ENCODE measurements at places on chromosomes 1 and 21. TPM values are rescaled to one million over a fixed set of nuclear protein-coding genes. Genes with fewer than 3 reads are reported as not detected.

Gene GJA9
- total RNA-seq = not detected

Gene PLEKHN1
- total RNA-seq = not detected

Gene OR2G6
- total RNA-seq = not detected

Gene OR10J5
- not detected for total RNA-seq

Gene MMEL1
- 2.0 TPM for total RNA-seq

DNA sequence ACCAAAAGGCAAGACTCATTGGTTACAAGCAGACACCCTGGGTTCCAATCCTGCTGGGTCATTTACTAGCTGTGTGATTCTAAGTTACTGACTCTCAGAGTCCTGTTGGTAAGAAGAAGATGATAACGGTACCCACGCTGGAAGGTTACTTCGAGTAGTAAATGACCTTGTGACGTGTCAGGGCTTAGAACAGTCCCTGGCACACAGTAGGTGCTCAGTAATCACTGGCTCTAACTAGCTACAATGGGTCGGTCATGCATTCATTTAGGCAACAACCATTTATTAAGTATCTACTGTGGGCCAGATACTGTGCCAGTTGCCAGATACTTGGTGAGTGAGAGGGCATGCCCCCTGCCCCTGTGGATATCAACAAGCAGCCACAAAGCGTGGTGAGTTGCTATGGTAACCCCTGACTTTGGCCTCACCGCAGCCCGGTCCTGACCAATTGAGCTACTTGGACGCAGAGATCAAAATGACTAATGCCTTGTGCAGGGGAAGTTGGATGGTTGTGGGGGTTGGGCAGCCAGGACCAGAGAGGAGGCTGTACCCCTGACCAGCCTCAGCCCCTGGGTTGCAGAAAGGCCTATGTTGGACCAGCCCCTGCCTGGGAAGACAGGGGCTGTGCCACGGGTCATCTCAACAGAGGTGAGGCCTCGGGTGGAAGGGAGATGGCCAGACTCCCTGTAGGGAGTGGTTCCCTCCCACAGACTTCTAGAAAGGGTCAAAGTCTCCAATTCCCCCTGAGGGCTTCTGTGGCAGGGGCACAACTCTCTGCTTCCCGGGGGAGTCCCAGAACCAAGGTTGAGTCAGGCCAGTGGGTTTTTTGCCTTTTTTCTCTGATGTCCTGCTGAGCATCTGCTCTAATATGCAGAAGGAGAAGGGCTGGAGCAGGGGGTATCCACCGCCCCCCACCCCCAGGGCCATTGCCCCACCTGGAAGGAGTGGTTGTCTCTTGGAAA lies 16.0 kb downstream of the DHRS3 start:
- peak; percentile 64 for DNase-seq

- DNase-seq = no peak
Observed at GRCh38 chr1:234226113-234226818, 147.0 kb upstream of the COA6 start.

DNA sequence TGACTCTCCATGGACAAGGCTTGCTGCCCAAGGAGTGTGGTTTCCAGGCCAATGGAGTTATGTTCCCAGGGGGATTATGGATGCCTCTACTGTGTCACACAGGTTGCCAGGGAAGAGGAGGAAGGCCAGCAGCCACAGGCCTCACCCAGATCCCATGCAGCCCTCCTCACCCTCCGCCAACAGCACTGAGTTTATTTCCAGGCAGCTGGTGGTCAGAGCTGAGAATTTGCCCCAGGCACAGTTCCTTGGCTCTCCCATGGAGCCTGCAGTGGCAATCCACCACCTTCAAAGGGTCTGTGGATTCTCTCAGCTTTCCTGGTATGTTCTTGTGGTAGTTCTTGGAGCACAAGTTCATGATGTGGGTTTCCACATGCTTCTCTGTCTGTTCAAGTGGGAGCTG lies 79.2 kb downstream of the NTNG1 start:
- no peak for DNase-seq

GRCh38 chr1:2444138-2444591 lies 31.8 kb upstream of the PEX10 start:
- DNase-seq = no peak

DNA sequence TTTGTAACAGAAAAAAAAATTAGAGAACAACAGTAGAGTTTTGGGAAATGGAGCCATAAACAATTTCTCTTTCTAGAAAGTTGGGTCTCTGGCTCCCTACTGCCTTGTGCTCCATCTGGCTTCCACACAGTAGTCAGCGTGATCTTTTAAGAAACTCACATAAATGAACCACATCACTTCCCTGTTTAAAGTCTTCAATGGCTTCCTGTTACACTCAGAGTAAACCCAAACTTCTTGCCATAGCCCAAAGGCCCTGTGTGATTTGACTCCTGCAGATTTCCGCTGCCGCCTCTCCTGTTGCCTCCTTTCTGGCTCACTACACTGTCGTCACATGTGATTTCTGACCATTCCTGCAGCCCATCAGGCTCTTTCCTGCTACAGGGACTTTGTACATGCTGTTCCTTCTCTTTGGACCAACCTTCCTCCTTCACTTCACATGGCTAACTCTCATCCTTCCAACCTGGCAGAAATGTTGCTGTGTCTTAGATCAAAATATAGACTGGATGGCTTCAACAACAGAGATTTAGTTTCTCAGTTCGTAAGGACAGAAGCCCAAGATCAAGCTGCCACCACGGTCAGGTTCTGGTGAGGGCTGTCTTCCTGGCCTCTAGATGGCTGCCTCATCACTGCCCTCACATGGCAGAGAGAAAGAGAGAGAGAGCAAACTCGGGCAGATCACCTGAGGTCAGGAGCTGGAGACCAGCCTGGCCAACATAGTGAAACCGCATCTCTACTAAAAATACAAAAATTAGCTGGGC lies 34.0 kb downstream of the OPRD1 start:
- DNase-seq = no peak

DNA sequence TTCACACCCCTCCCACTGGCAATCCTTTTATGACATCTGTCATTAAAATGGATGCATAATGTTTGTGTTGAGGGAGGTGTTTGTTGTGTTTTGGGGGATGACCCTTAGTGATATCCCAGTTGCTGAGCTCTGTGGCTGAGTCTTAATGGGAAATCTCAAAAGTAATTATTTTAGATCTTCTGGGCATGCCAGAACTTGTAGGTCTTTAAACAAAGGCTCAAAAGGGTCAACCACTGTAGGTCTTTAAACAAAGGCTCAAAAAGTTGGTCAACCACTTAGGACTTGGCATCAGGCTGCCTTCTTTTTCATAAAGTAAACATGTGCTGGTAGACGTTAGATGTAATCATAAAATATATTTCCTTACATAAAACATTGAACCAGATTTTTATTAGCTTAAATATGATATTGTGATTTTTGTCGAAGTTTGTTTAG lies 78.0 kb downstream of the CDC14A start:
- DNase-seq = no peak

DNA sequence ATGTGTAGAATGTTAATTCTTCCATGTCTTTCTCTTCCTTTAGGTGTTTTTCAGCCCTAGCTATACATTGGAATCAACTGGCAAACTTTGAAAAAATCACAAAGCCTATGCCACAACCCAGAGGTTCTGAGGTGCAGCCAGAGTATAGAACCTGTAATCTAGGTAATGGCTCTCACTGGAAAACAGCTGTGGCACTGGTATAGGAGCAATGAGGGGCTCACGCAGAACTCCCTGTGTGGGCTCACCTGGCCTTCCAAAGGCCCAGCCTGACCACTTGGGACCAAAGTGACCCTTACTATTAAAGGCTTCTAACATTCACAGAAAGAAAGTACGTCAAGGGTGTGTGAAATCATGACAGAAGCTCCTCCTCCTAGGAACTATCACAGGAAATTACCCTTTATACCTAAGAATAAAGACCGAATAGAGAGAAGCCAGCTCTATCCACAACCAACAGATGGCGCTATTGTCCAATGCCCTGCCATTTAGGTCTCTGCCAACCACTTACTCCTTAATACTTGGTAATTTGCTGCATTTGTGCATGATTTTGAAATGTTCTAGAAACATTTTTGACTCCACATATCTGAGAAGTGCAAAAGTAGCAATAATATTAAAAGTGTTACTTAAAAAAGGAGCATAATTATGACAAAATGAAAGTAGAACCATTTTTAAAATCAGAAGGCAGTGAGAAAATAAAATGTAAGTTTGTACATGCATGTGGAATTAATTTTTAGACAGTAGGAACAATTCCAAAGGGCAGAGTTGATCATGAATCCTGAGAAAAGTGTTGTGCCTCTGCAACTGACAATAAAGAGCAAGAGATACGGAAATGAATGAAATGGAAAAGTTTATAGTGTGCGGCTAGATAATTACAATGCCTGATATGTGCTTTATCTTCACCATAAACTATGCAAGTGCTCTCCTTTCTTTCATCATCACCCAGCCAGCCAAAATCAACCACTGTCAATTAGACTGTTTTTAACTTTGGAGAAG lies 93.1 kb upstream of the HAO2 start:
- DNase-seq = peak; percentile 34

- peak; percentile 85 for DNase-seq
Observed at GRCh38 chr1:67441183-67441582, 11.0 kb upstream of the SERBP1 start.

DNA sequence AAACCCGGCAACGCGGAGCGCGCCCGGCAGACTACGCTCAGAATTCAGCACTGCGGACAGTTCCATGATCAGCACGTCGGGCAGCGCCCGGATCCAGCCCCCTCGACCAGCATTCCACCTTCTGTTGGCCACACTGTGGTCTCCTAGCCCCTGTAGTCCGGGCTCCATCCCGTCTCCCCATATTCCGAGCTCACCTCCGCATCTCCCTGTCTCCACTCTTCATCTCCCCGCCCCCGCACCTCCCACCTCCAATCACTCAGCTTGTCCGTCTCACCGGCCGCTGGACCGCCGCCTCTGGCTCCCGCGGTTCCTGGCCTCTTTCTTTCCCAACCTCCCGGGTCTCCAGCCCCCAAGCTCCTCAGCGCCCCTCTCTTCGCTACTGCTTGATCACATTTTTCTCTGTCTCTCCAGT lies 500 bp downstream of the EPHA10 start:
- DNase-seq = peak; percentile 30

DNA sequence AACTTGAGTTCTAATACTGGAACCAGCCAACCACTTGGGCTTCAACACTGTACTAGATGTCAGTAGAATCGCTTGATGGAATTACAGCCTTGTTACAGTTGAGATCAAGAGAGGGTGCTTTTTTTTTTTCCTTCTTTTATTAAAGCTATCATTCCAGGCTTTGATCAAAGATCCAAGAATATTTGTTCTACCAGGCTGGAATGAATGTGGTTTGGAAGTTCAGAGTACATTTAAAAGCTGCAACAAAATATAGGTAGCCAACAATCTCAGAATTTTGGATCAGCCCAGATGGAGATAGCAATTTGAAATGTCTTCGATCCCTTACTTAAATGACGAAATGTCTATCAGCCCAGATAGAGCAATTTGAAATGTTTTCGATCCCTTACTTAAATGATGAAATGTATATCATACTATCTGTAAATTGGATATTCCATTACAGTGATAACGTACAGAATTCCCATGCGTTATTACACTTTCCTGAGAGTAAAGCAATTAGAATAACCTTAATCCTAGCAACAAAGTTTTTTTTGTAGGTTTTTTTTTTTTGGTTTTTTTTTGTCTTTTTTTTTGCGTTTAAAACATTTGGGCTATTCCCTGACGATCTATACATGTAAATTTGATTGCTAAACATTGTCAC lies 3.6 kb downstream of the ZNF281 start:
- DNase-seq = no peak

GRCh38 chr1:229848752-229849677 lies 218.0 kb upstream of the GALNT2 start:
- no peak for DNase-seq

GRCh38 chr21:46637952-46638746 lies 2.7 kb downstream of the PRMT2 start:
- no peak for DNase-seq

- no peak for DNase-seq
Observed at GRCh38 chr21:45869121-45870007, 112.2 kb upstream of the COL6A1 start.

GRCh38 chr1:176172215-176172614 lies 34.9 kb downstream of the COP1 start:
- no peak for DNase-seq

- DNase-seq = no peak
Observed at GRCh38 chr1:9990944-9991343, 6.1 kb upstream of the RBP7 start.

- no peak for DNase-seq
Observed at GRCh38 chr1:246187834-246188372, 319.2 kb downstream of the SMYD3 start.
